ENCODE measurements at places on chromosomes 3 and 15.

DNA sequence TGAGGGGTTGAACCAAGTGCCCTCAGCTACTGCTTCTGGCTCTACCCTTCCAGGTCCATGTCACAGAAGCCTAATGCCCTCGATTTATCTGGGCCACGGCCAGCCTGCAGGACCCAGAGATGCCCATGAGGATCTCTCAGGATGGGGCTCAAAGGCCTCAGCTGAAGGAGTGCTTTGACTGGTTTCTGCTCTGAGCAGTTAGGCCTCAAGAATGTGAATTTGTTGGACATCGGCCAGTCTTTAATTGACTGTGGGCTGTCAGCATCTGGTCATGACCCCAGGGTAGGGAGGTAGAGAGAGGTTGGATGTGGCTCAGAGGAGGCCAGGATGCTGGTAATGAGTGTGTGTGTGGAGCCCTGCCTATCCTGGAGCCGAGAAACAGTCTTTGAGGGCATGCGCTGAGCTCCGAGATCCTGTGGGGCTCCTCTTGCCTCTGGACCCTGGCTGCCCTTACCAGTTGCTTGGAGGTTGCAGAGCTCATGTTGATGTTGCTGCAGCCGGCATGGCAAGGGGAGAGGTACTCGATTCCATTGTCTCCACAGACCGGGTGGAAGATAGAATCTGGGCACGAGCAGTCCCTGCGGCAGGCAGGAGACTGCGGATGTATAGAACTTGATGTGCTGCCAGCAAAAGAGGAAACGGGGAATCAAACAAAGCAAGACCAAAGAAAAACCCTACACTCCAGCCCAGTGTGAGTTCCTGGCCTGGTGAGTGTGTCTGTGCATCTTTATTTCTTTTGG lies 49.1 kb upstream of the RAB6B start:
- DNase-seq, result no peak

DNA sequence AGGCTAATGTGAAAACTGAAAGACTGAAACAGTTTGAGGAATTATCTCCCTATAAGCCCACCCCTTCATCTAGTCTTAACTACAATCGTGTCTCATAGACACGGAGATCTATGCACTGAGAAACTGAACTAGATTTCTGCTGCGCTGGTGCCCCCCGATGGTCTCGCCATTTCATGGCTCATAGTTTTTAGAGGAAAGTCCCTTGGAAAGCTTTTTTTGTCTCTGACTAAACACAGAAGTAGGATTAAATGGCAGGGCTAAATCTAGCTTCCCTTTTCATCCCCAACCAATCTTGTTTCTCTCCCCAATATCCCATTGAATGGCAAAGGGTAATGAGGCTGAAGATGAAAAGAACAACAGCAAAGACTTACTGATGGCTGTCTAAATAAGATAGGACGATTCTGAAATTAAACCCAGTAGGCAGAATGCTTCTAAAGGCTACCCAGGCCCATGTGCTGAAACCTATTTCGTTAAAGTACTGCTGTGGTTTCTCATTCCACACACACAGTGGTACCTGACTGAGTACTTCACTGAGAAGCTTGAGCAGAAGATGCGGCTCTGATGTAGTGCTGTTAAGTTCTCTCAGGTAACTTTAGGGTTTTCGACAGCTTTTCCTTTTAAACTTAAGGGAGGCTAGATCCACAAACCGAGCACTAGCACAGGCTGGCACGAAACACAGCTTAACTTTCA lies 142.7 kb downstream of the GADL1 start:
- no peak for DNase-seq

- DNase-seq, result no peak
Observed at GRCh38 chr3:184806567-184807271, 5.2 kb upstream of the VPS8 start.

- peak; percentile 54 for DNase-seq
Observed at GRCh38 chr15:20356444-20356910, 185.1 kb downstream of the GOLGA6L6 start.

- no peak for DNase-seq
Observed at GRCh38 chr3:9630550-9631139, 18.7 kb upstream of the MTMR14 start.

All from Panc1 (cell line).